KBM-7 (cell line): ENCODE measurements at places on chromosomes 13 and 19.

- DNase-seq = no peak
Measured at GRCh38 chr13:77703408-77703807, 5.9 kb downstream of the SLAIN1 start.

DNA sequence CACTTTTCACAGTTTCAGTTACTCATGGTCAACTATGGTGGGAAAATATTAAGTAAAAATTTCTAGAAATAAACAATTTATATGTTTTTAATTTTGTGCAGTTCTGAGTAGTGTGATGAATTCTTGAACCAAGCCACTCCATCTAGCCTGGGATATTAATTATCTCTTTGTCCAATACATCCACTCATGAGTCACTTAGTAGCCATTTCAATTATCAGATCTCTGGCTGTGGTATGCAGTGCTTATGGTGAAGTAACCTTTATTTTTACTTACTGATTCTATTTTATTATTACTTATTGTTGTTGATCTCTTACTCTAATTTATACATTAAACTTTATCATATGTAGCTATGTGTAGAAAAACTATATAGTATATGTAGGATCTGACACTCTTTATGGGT lies 128.9 kb upstream of the KLHL1 start:
- DNase-seq = no peak

GRCh38 chr13:102878481-102878880 lies 32.6 kb downstream of the ERCC5 start:
- DNase-seq = no peak

GRCh38 chr19:42508892-42509444 lies 19.3 kb downstream of the CEACAM1 start:
- DNase-seq = no peak

DNA sequence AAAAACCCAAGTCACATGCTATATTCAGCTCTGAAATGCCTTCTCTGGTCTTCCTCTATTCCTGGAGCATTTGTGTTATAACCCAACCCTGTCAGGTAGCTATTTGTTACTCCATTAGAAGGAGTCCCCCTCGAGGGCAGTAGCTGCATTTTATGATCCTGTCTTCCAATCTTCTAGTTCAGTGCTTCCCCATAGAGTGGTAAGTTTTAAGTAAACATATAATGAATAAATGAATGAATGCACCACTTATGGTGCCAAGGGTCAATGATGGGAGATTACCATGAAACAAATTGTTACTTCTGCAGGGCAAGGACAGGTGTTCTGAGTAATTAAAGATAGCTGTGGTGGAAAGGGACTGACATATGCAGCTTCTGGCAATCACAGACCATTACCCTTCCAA lies 4.0 kb downstream of the RASL11A start:
- no peak for DNase-seq

- DNase-seq = peak; percentile 88
Measured at GRCh38 chr13:25114220-25114619, 18.3 kb downstream of the PABPC3 start.

DNA sequence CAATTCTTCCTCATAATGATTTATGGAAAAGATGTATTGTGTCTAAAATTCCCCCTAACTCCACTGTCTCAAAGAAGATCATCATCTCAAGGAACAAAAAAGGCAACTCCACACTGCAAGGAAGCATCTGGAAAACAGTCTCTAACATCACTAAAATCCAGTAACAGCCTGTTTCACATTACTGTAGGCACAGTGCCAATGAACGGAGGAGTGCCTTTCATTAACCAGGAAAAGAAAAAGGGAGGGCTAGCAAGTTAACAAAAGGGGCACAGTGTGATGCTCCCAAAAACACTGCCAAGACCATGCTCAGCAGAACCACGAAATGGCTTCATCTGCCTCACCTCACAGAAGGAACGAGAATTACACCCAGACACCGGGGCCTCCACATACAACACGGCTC lies 8.5 kb downstream of the TMTC4 start:
- DNase-seq = no peak

- DNase-seq = no peak
Measured at GRCh38 chr13:23578411-23579071, 8.3 kb downstream of the TNFRSF19 start.

- no peak for DNase-seq
Measured at GRCh38 chr19:52639996-52640395, 1.8 kb upstream of the ZNF83 start.

- DNase-seq = no peak
Measured at GRCh38 chr19:50710094-50710493, 9.5 kb downstream of the SHANK1 start.

GRCh38 chr13:95100525-95101433 lies 200.5 kb downstream of the ABCC4 start:
- DNase-seq = no peak

- peak; percentile 81 for DNase-seq
Measured at GRCh38 chr13:51825165-51825592, 19.8 kb downstream of the TMEM272 start.

DNA sequence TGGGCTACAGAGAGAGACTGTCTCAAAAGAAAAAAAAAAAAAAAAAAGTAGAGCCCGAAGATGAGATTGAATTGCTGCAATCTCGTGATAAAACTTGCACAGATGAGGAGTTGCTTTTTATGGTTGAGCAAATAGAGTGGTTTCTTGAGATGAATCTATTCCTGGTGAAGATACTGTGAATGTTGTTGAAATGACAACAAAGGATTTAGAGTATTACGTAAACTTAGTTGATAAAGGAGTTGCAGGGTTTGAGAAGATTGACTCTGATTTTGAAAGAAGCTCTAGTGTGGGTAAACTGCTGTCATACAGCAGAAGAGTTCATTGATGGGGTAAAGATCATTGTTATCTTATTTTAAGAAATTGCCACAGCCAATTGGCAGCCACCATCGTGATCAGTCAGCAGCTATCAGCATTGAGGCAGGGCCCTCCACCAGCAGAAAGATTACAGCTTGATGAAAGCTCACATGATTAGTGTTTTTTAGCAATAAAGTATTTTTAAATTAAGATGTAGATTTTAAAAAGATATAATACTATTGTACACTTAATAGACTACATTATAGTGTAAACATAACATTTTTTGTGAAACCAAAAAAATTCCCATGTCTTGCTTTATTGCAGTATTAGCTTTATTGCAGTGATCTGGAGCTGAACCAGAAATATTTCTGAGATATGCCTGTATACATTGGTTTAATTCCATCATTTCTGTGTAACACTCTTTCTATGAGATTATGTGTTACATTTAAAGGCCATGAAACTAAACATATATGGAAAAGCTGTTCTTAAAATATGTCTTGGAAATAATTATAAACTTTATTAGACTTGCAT lies 43.1 kb downstream of the ZMYM2 start:
- DNase-seq = no peak

- peak; percentile 5 for DNase-seq
Measured at GRCh38 chr19:33868788-33869412, 72.2 kb downstream of the KCTD15 start.

GRCh38 chr13:76965759-76966421 lies 17.6 kb downstream of the ACOD1 start:
- no peak for DNase-seq

DNA sequence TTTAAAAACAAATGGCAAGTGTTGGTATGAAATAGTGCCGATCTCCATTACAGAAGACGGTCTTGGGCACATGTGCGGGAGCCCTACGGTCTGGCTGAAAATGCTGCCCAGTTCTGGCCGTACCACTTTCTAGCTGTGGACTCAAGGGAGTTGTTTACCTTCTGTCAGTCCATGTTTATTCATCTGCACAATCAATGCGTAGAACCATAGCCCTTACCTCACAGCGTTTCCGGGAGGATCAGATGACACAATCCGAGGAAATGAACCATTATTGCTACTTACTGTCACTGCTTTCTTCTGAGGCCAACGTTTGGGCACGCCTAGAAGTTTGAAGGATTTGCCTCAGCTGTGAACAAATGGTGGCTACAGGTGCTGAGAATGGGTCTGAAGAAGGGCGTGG lies 31.2 kb downstream of the GADD45B start:
- DNase-seq = peak; percentile 63

DNA sequence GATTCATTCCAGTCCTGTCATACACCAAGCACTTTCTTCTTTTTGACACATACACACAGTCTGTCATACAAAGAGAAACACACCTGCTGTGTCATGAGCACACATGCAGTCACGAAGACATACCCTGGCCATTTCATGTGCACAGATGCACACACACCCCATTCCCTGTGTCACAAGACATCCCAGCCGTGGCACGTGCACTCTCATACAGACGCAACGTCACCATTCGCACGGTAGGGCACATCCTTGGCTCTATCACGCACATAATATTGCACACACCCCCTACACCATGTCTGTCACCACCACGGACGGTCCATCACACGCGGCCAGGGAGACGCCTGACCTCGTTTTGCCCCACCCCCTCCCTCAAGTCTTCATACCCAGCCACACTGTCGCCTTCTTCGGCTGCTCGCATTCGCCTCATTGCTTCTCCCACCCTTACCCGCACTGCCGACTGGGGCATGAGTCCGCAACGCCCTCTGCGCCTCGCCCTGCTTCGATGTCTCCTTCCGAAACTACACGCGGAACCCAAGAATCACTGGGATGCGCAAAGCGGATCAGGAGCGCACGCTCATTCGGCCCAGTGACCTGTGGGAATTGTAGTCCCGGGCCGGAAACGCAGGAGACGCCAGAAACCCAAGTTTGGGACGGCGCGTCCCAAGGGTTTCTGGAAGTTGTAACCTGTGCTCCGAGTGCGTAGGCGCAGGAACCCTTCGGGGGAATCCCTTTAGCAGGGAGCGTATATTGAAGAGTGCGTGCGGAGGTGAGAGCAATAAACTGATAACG lies 6.8 kb upstream of the ZNF283 start:
- DNase-seq = no peak

DNA sequence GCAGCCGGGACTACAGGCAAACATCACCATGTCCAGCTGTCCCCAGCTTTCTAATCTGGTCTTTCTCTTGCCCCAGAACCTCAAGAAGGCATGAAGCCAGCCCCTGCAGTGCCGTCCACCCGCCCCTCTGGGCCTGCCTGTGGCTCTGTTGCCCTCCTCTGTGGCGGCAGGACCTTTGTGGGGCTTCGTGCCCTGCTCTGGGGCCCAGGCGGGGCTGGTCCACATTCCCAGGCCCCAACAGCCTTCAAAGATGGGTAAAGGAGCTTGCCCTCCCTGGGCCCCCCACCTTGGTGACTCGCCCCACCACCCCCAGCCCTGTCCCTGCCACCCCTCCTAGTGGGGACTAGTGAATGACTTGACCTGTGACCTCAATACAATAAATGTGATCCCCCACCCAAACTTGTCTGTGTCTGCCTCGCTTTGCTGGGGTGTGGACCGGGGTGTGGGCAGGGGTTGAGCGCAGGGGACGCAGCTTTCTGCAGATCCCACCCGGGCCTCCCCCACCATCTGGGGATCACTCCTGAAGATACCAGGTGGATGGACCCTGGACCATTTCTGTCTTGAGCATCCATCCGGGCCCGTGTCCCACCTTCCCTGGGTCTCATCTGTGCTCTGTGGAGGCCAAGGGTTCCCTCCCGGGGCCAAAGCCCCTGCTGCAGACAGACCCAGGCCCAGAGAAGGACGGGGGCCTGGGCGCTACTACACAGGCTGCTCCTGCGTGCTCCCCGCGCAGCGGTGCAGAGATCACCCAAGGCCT lies 15.3 kb downstream of the PRKCSH start:
- no peak for DNase-seq

DNA sequence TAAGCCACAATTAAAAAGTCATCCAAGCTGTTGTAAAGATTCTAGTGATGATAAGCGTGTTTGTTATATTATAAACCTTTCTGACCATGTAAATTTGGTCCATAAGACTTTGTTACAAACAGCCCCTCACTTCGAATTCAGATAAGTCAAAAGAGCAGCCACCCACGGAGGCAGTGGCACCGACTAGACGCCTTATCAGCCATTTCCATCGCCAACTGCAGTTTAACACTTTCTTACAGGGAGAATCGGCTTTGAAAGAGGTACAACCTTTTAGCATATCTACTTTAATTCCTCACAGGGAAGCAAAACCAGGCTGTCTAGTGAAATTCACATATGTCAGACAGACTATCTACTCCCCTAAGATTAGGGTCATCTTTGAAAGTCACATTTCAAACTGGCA lies 47.5 kb downstream of the SOX21 start:
- DNase-seq = no peak

DNA sequence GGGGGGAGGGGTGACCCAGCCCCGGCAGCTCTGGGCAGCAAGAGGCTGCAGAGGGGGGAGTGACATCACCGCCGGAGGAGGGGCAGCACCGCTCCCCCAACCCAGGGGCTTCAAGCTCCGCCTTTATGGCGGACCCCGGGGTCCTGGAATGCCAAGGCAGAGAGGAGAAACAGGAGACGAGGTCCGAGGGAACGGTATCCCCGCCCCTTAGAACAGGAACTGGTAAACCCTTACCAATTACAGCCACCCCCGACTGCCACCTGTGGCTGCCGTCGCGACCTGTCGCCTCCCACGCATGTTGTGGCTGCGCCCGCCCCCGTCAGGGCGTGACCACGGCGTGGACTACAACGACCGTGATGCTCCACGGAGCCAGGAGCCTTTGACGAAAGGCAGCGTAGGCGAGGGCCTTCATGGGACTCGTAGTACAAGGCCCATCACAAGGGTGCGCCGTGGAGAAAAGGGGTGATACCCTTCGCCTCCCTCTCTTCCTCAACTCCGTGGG lies 4.1 kb upstream of the KCNC3 start:
- peak; percentile 87 for DNase-seq

- DNase-seq = no peak
Measured at GRCh38 chr19:5193192-5193591, 147.4 kb downstream of the PTPRS start.

DNA sequence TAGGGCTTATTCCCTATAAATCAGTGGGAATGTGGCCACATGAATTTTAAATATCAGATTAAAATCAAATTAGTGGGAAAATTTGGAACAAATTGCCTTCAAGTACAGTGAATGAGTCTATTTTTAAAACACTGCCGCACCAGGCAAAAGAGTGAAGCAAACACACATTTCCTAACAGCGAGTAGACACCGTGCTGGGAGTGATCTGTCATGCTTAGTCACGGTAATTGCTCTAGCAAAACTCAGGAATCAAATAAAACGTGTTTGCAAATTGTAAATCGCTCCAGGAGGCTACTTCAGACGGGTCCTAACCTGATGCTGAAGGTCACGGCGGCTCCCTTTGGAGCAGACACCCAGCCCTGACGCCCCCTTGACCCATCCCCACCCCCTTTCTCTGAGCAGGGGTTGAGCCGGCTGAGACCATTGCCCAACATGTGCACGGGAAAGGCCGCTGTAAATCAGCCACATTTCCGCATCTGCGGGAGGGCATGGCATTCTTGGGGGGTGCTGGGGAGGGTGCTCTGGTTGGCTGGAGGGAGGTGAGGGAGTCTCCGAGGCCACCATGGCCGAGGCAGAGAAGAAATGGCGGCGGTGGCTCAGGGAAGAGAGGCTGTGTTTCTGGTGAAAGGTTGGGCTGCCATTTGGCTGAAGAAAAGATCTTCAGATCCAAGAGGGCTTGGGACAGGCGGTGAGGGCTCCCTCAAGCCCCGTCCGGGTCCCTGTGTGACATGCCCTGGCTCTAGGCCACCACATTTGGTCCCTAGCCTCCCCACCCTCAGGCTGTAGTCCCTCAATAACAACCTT lies 8.9 kb downstream of the CEBPA start:
- DNase-seq = peak; percentile 72

- peak; percentile 80 for DNase-seq
Measured at GRCh38 chr19:2282062-2282861, at the start of gene PEAK3. TSS of gene PEAK3 (minus strand) at chr19:2282175. CDS start at chr19:2280931, 1,244 bp downstream.

- no peak for DNase-seq
Measured at GRCh38 chr13:30809787-30810186, 74.4 kb downstream of the ALOX5AP start.
